Motor neuron (in vitro differentiated cells): ENCODE measurements at places on chromosomes 12 and 14. TPM values are rescaled to one million over a fixed set of nuclear protein-coding genes. Genes with fewer than 3 reads are reported as not detected.

GRCh38 chr12:101299346-101299745, 19.4 kb downstream of the UTP20 start:
- no peak for ATAC-seq

The GPR84 gene
- total RNA-seq: 0.38 TPM in 1 of 2 replicates, not detected in the other

DNA sequence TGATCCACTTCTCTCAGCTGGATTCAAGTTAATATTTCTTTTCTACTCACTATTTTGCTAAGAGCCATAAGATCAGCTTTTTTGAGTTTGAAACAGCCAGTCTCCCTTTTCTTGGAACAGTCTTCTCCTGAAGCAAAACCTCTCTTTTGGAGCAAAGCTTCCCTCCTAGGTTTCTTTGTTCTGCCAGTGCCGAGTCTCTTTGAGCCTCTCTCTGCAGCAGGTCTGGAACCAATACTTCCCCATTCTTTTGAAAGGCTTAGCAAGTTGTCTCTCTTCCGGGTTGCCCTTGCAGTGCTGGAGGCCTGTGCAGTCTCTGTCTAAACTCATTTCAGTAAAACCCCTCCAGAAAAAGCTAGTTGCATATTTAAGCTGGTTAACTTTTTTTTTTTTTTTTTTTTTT, 454.8 kb downstream of the NOVA1 start:
- ATAC-seq: no peak

The CCDC197 gene
- total RNA-seq: 0.25 TPM in 1 of 2 replicates, not detected in the other

GRCh38 chr14:104115131-104115600, 23.2 kb upstream of the KIF26A start:
- ATAC-seq: no peak

DNA sequence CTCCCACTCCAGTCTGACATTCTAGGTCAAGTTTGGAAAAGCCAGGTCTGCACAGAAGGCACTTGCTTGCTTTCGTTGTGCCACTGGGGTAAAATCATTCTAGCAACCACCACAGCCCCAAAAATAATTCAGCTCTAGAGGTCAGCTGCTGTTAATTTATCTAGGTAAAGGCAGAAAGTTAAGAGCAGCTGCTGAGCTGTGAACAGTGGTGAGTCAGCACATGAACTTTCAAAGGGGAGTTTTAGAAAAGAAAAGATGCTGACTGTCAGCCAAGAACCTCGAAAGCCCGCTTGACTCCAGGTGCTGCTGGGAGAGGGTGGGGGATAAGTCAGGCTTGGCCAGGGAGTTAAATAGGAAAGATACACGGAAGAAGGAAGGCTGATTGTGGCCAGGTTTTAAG, 12.7 kb downstream of the CCDC197 start:
- ATAC-seq: peak; percentile 38

DNA sequence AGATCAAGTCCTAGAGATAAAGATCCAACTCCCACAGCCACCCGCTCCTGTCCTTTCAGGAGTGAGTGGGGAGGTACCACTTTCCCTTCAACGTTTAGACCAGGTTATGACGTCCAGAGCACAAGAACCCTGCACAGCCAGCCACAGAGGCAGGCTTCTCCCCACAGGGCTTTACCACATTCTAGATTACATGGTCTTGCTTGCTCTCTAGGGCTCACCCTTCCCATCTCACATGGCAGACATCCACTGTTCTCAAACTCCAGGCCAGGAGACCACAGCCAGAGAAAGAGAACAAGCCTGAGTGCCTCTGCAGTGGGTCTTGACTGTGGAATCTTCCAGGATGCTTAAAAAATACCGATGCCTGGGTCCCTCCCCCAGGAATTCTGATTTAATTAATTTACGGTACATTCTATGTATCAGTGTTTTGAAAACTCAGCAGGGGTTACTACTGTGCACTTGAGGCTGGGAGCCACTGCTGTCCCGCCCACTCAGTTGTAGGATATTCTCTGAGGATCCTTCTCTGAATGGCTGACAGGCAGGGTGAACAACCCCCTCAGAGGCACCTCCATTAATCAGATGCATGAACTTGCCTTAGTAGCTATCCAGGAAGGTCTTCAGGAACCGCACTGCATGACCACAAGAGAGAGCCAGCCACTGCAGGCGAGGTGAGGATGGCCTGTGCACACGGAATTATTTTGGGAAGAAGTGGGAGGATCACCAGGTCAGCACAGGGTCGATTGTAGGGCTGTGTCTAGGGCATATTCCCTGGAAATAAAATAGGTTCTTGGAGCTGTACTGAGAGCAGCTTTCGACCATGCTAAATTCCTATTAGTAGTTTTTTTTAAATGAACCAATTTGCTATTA, 21.5 kb upstream of the SOCS2 start:
- no peak for ATAC-seq

DNA sequence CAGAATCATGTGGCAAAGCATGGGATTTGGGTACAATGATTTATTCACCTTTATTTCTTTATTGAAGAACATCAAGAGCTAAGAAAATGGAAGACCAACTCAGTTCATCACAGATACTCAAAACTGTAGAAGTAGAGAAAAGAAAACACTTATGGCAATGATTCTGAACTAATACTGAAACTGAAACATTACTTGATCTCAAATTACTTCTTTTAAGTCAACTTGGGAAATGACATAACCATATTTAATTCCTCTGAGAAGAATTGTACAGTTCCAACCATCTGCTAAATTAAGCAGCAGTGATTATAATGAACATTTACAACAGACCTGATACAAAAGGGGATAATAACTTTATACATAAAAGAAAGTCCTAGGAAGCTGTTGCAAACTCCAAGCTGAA, 466.5 kb downstream of the TMTC2 start:
- no peak for ATAC-seq

- no peak for ATAC-seq
Measured at GRCh38 chr14:76007379-76007778, 21.8 kb downstream of the IFT43 start.

GRCh38 chr12:79634957-79635471, 55.8 kb downstream of the PAWR start:
- ATAC-seq: no peak

The MGP gene
- total RNA-seq: 0.36 and 0.37 TPM in 2 replicates

GRCh38 chr14:54503486-54503885, 6.2 kb upstream of the CGRRF1 start:
- ATAC-seq: no peak

- ATAC-seq: peak; percentile 92
Measured at GRCh38 chr12:6092784-6093722, 31.4 kb downstream of the VWF start.

DNA sequence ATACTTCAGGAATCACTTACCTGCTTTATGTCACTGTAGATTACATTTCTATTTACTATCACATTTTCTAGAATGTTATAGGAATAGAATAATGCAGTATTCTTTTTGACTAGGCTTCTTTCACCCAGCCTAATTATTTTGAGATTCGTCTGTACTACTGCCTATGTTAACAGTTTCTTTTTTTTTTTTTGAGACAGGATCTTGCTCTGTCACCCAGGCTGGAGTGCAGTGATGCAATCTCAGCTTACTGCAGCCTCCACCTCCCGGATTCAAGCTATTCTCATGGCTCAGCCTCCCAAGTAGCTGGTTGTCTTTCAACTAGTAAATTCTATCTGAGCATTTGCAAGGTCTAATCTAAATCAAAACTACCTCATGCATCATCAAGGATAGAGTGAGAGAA, 6.4 kb downstream of the OR6C6 start:
- ATAC-seq: no peak

- peak; percentile 50 for ATAC-seq
Measured at GRCh38 chr14:78758333-78758732, 588.2 kb downstream of the NRXN3 start.

DNA sequence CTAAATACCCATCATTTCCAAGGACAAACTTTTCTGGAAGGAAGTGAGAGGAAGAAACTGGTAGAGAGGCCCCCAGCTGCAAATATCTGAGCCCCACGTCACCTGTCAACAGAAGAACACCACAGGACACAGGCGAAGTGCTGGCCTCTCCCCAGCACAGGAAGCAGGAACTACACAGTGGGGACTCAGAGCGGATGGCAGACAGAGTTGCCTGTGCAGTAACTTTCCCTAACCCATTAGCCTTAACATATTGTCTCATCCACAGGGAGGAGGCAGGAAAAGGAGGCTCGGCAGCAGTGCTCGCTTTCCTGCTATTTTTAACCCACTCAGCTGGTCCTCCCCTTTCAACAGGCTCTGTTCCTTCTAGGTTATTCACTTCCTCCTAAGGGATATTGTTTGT, 111.5 kb upstream of the TMPO start:
- ATAC-seq: no peak

- ATAC-seq: peak; percentile 77
Measured at GRCh38 chr12:70609739-70610491, 27.3 kb downstream of the PTPRB start.

- ATAC-seq: no peak
Measured at GRCh38 chr14:94532447-94532846, 23.2 kb upstream of the SERPINA12 start.

GRCh38 chr12:9041321-9041720, 52.0 kb downstream of the KLRG1 start:
- no peak for ATAC-seq

DNA sequence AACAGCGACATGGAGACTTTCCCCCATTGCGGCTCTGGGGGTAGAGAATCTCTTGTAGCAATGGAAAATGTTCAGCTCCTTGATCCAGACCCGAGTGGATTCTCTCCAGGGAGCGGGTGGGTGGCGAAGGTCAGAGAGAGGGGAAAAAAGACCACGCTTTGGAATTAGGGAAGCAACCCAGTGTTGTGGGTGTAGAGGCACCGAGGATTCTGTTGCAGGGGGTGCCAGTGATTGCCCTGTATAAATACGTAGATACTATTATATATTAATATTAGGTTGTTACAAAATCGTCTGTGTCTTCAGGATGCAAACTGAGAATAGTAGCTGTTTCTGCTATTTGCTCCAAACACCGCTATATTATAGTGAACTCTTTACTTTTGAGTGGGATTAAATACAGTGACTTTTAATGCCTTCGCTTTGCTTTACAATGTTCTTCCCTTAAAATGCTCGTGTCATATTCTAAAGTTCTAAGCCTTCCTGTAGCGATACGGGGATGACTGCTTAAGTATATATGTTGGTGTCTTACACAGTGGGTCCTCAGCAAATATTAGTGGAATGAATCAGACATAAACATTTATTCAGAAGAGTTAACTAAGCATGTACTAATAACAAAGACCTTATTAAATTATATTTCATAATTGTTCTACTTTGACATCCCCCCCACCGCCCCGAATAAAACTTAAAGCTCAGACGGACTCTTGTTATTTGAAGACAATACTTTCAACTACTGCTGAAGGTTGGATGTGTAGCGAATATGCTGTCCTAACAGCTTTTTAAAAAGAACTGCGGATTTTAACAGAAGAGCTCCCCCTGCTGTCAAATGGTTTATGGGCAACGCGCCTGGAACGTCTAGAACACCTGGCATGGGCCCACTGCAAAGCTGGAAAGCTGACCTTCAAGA, 136.4 kb upstream of the KRAS start:
- peak; percentile 3 for ATAC-seq

The NRXN3 gene
- total RNA-seq: 16.5 and 17.1 TPM in 2 replicates

DNA sequence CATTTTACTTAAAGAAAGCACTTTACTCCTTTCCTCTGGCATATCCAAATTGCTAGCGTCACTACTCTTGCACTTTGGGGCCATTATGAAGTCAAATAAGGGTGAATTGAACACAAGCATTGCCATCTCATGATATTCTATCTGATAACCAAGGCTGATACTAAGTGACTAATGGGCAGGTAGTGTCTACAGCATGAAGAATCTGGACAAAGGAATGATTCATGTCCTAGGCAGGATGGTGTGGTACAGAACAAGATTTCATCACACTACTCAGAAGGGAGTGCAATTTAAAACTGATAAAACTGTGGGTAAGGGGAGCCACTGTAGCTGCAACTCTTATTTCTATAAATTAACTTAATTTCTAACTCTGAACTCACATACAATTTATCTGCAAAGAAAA, 7.7 kb upstream of the SLC6A15 start:
- no peak for ATAC-seq

The DENND5B gene
- 2.3 and 2.6 TPM in 2 replicates for total RNA-seq

The LALBA gene
- not detected in 2 replicates for total RNA-seq

The RASSF8 gene
- 91.4 and 113 TPM in 2 replicates for total RNA-seq

GRCh38 chr14:101882141-101882935, 82.0 kb upstream of the DYNC1H1 start:
- no peak for ATAC-seq

DNA sequence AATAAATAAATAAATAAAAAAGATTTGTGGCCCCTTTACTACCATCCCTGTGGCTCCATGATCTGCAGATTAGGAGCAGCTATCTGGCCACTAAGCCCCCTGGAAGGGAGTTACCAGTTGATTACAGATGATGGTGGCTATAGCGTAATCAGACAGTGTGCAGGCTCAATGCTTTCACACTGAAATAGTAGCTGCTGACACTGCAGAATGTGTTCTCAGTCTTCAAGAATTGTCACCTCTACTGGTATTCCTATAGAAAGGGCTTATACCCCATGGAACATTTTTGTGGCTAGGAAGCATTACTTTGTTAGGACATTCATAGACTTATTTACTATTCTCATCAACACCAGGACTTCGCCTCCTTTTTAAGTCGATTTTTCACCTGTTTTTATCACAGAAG, 30.9 kb downstream of the DCAF4 start:
- ATAC-seq: no peak

- no peak for ATAC-seq
Measured at GRCh38 chr14:59093902-59094301, 94.6 kb upstream of the DAAM1 start.

The SELPLG gene
- 0.38 and 0.81 TPM in 2 replicates for total RNA-seq

DNA sequence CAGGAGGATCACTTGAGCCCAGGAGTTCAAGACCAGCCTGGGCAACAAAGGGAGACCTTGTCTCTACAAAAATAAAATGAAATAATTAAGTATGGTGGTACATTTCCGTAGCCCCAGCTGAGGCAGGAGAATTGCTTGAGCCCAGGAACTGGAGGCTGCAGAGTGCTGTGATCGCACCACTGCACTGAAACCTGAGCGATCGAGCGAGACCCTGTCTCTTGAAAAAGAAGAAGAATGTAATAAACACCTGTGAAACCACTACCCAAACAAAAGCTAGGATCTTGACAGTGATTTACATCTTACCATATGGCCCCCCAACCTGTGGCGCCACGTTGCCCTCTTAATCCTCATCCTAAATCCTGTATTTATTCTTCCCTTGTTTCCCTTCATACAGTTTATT, 5.7 kb upstream of the DTX1 start:
- ATAC-seq: no peak

The VWF gene
- 0.04 and 3.0 TPM in 2 replicates for total RNA-seq

GRCh38 chr12:93980711-93981110, 167.7 kb upstream of the PLXNC1 start:
- no peak for ATAC-seq

DNA sequence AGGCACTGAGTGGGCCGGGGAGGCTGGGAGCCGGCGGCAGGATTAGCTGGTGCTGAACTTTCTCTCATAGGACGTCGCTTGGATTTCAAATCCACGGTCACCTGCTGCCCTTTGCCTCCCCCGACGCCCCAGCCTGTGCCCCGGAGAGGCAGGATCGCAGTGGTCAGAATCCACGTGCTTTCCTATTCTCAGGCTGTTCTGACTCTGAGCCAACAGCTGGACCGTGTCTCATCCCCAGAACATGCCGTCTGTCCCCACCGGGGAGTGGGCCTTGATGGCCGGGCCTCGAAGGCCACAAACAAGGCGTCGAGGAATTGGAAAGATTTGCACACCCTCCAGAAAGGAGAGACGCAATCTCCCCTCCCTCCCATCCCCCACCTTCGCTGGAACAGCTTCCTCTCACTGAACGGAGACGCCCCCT, 18.5 kb upstream of the MLXIP start:
- ATAC-seq: no peak

- no peak for ATAC-seq
Measured at GRCh38 chr14:37114002-37114401, 58.4 kb downstream of the SLC25A21 start.

The HOXC6 gene
- 49.0 and 59.7 TPM in 2 replicates for total RNA-seq
